ENCODE measurements at places on chromosomes 4 and X.

DNA sequence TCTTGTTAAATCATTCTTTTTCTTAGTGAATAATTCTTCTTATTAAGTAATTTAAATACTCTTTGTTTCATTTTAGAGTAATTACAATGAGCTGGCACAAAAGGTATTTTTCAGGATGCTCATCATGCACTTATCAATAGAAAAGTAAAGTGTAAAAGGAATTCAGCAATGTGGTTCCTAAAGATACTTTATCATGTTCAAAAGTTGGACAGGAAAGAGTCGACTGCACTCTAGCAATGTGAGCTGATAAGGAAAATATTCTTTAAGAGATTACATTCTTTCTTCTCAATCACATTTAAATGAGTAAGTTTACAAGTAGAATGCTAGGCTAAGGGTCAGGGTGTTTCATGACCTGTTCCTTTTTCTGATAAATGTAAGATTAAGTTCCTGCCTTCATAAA lies 609.5 kb upstream of the FAM241A start:
- DNase-seq, result no peak

- no peak for DNase-seq
Measured at GRCh38 chr4:45897946-45898585, 225.8 kb downstream of the GABRG1 start.

DNA sequence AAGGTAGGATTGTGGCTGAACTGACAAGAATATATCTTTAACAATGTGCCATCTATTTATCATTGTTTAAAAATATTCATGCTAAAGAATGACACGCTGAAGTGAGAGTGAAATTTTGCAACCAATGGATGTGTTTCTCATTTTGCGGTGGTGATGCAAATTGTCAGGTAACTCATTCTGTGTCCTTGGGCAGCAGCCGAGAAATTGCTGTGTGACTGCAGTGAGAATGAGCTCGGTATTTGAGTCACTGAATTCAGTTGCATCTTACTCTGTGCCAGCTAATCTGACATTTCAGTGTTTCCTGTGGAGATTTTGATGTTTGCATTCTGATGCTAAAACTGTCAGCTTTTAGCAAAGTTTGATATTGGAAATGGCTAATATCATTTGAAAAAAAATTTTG lies 28.1 kb downstream of the MCUB start:
- no peak for DNase-seq

GRCh38 chr4:54215379-54216077 lies 13.6 kb upstream of the PDGFRA start:
- no peak for DNase-seq

DNA sequence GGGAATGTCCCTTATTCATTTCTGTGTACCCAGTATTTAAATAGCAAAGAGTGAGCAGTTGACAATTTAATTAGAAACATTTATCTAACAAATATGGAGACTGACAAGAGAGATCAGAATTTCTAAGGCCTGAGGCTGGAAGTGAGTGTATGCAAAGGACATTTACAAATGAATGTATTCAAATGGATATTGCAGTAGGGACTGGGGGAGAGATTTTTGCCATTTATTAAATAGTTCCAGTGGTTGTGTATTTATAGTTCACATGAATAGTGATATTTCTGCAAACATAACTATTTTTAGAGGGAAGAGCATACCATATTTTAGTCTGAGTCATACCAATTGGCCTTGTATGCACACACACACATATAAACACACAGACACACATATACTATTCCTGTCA lies 592.4 kb downstream of the GLUD2 start:
- DNase-seq, result no peak

- DNase-seq, result no peak
Measured at GRCh38 chr4:132809298-132810032, 339.6 kb upstream of the PCDH10 start.

DNA sequence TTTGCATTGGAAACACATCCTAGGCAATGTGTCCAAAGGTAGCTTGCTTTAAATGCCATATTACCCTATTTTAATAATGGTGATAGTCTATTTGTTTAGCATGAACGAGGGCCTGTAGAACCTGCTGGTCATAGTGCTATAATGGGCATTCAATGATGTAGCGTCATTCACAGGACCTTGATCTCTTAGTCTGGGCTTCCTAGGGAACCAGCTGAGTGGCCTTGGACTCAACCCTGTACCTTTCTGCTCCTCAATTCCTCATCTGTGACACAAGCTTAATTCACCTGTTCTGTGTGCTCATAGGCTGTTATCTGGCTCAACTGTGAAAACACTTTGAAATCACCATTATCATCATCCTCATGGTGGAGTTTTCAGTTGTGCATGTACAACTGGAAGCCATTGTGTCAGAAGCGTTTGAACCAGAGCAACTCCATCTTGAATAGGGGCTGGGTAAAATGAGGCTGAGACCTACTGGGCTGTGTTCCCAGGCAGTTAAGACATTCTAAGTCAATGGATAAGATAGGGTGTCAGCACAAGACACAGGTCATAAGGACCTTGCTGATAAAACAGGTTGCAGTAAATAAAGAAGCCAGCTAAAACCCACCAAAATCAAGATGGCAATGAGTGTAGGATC lies 346.8 kb upstream of the KLF3 start:
- DNase-seq, result no peak

- DNase-seq, result no peak
Measured at GRCh38 chrX:136047969-136048368, 62.7 kb downstream of the SLC9A6 start.

GRCh38 chrX:101595739-101596419 lies 21.9 kb downstream of the ARMCX6 start:
- no peak for DNase-seq

DNA sequence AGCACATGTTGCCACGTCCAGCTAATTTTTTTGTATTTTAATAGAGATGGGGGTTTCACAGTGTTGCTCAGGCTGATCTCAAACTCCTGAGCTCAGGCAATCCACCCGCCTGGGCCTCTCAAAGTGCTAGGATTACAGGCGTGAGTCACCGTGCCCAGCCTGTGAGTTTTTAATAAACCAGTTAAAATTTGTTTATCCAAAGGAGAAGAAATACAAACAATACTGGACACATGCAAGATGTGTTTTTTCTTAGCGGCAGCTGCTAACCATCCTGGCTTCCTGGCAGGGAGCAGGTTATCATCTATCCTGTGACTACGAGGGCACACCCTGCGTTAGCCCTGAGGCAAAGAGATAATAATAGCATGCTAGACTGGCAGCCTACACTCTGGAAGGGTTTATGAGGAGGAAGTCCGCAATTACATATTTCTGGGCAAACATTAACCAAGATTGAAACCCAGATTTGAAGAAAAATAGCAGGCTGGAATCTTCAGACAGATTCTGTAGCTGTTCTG lies 191.4 kb downstream of the SPRY1 start:
- DNase-seq, result peak; percentile 65

DNA sequence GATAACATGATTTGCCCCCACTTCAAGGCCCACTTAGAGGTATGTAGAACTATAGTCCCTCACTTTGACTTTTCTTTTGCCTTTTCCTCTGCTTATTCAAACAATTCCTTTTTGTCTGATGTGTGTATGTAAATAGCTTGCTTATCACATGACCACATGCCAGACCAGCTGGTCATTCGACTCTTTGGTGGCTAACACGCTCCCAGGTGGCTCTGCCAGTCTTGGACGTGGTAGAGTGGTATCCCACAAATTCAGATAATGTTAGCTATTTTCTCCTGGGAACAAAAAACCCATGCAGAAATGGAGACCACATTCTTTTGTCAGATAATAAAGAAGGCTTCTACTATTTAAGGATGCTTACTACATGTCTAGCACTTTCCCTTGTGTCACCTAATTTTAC lies 47.9 kb downstream of the ARHGAP24 start:
- DNase-seq, result no peak

GRCh38 chr4:68987007-68987406 lies 35.4 kb upstream of the UGT2A3 start:
- no peak for DNase-seq

DNA sequence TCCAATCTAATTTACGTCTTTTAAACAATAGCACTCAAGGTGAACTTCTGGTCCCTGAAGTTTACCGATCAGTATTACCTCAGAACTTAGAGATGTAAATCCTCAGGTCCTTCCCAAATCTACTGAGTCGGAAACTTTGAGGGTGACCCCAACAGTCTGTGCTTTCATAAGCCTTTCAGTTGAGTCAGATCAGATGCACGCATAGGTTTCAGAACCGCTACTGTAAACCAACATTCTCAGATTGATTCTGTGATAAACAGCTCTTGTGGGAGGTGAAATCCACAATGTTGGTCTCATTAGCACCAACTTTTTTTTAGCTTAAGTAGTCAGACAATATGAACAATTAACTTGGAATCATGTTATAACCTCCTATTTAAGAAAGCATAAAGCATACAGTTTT lies 86.0 kb downstream of the WWC2 start:
- no peak for DNase-seq

- DNase-seq, result no peak
Measured at GRCh38 chrX:5976332-5976731, 252.3 kb downstream of the NLGN4X start.

GRCh38 chr4:128913228-128913627 lies 103.7 kb downstream of the JADE1 start:
- DNase-seq, result no peak

DNA sequence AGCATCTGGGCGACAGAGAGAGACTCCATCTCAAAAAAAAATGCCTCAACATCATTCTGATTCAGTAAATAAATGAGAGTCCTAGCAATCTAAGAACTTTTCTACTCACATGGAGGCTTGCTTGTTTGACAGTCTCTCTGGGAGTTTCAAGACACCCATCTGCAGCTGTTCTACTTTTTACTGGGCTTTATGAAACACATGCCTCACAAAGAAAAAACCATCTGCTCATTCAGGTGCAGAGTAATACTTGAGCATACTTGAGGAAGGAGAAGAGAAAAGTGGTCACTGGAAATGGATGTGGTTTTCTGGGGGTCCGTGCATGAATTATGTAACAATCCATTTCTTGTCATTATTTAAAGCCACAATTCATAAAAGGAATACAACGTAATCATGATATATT lies 87.1 kb upstream of the DDX53 start:
- no peak for DNase-seq

DNA sequence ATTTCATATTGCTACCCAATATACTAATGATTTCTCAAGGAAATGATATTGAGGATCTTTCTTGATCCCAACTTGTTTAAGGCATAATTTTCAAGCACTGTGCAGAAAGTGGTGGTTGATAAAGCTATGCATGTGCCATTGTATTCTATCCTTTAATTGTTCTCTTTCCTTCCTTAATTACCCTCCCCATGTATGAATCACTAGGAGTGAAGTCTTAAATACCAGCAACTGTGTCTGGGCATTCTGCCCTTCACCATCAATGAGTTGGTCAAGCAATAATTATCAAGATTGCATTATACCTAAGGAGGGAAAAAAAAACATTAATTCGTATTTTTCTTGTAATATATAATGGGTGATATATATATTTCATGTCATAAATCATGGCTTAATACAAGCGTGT lies 111.8 kb upstream of the FRMPD4 start:
- no peak for DNase-seq

GRCh38 chr4:111281219-111281618 lies 658.3 kb upstream of the PITX2 start:
- no peak for DNase-seq

GRCh38 chr4:166527500-166527899 lies 654.5 kb downstream of the TLL1 start:
- no peak for DNase-seq

GRCh38 chr4:163600727-163601126 lies 106.2 kb downstream of the TMA16 start:
- DNase-seq, result no peak

- no peak for DNase-seq
Measured at GRCh38 chr4:159328766-159329165, 225.9 kb downstream of the RAPGEF2 start.

DNA sequence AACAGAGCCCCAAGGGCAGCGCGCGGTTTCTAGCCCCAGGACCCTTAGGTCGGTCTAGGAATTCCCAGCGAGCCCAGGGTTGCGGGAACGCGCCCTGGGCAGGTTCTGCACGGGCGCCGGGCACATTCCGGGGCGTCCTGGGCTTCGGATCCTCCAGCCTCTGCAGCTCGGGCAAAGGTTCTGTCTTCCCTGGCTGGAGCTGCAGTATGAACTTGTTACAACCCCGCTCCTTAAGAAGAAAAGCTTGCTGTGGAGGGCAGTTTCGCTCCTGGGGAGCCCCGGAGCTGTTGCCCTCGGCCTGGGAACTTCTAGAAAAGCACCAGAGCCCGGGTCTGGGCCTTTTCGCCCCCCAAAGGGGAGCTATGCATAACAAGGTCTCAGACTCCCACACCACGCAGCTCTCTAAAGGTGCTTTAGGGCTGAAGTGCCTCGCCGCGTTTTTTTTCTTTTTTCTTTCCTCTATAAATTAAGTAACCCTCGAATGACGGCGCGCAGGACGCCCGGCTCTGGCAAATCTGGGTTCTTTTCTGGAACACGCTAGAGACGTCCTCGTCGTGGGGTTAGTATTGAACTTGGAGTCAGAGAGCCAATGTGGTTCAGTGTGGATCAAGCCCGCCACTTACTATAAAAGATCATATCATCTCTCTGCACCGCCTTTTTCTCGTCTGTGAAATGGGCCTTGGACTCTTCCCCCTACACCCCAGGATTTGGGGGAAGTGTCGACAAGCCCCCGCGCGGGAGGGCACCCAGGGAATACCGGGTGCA lies 5.7 kb downstream of the MSX1 start:
- DNase-seq, result no peak

- no peak for DNase-seq
Measured at GRCh38 chr4:167129146-167129545, 105.1 kb downstream of the SPOCK3 start.

DNA sequence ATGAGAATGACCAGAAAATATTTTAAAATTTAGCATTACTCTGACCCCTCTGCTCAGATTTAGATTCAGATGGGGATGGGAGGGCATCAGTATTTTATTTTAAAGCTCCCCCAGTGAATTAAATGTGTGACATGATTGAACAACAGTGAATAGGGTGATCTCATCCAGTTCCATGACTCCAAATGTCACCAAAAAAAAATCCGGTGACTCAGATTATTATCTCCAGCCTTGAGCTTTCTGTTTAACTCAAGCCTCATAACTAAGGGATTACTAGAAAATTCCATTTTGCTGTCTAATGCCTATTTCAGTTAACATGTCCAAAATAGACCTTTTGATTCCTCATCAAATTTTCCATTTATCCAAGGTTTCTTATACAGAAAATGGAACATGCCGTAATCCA lies 121.8 kb upstream of the TMEM47 start:
- DNase-seq, result no peak
